Fibroblast of villous mesenchyme (primary cell): ENCODE measurements at places on chromosomes 4 and X. TPM values are rescaled to one million over a fixed set of nuclear protein-coding genes. Genes with fewer than 3 reads are reported as not detected.

DNA sequence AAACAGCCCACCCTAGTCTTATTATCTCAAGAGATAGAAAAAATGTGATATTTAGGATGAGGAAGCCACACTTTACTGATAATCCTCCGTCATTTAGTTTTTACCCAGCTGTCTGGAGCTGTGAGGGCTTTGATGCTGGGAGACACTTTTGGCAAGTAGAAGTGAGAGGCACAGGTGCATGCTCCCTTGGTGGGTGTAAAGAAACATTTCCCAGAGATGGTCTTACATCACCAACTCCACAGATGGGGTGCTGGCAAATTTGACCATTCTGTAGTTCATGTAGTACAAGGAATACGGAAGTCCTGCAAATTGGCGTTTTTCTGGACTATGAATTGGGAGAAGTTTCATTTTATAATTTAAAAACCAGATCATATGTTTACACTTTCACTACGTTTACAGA, 28.5 kb downstream of the TRIM61 start:
- no peak for DNase-seq

- DNase-seq = no peak
Measured at GRCh38 chr4:4789462-4789861, 70.0 kb upstream of the MSX1 start.

GRCh38 chrX:1524874-1525582, 12.0 kb downstream of the P2RY8 start:
- no peak for DNase-seq

DNA sequence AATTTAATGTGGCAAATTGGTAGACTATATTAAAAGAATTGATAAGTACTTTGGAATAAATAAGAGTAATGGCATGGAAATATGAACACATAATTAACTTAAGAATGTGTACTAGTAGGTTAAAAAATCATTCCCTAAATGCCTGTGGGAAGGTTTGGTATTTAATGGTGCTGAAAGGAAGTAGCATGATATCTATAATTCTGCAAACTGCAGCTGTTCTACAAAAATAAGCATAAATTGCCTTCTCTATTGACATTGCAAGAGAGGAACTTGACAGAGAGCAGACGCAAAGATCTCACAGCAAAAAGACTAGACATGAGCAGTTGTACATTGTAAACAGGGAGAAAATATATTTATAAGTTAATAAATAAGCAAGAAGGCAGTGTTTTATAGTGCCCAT, 752.5 kb upstream of the PCDH10 start:
- DNase-seq = peak; percentile 3

- DNase-seq = no peak
Measured at GRCh38 chr4:23923141-23923540, 33.3 kb upstream of the PPARGC1A start.

DNA sequence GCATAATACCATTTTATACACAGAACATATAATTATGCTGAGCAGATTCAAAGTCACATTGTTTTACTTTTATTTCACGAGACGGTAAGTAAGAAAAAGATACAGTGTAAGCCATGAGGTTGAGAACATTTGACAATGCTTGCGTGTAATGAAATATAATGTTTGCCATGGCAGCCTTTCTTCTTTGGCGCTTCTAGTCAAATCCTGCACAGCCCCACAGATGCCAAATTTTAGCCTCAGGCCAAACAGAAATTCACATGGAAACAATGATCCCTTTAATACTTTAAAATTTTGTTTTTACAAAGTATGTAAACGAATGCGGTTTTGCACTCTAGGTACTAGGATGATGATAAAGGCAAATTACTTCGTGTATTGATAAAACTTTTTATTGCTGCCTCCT, 502.7 kb upstream of the SMIM31 start:
- no peak for DNase-seq

DNA sequence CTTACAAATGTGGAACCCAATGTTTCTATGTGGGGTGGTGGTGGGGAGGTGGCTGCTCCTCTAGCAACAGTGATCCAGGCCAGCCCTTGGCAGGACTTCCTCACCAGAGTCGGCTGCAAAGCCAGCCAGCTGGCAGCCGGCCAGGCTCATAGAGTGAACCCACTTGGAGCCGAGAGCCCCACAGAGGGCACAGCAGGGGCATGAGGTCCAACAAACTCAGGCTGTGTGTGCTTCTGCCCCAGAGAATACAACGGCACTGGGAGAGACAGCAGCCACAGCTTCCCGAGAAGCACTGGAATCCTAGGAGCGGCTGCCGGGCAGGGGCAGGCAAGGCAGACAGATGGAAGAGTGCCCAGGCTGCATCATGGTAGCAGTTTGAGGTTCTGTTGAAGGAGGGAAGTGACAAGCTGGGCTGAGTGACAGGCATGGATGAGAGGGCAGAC, 23.5 kb upstream of the SOWAHD start:
- DNase-seq = no peak

- DNase-seq = no peak
Measured at GRCh38 chr4:91373546-91373945, 930.2 kb upstream of the GRID2 start.

DNA sequence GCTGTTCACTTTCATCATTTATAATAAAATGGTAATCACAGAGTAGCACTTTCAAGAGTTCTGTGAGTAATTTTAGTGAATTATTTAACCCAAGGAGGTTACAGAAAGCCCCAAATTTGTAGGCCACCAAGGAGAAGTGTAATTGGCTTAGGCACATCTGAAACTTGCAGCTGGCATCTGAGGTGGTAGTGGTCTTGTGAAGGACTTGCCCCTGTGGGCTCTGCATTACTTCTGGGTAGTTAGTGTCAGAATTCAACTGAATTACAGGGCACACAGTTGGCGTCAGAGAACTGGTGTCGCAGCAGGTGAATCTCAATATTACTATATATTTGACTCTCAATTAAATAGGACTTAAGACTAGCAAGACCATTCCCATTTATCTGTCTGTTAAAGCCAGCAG, 36.9 kb downstream of the GPR174 start:
- no peak for DNase-seq

DNA sequence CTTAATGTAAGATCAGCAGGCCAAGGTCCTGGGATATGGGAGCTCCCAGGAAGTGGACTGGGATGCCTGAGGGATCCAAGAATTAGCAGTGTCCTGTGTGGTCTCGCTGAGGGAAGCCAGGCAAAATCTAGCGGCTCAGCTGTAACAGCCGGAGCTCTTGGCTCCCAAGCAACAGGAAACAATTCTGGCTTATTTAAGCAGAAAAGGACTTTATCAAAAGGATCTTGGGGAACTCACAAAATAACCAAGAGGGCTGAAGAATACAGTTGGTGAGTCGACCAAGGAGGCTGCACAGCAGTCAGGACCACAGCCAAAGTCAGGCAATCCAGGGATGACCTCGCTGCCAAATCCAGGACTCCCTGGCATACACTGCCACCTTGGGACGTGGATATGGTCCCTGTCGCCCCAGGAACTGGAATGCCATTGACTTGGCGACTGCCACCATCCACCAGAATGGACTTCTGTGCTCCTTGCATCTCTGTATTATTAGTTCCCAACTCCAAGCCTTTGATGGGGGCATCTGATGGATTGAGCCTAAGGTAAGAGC, 165.3 kb upstream of the BCOR start:
- peak; percentile 70 for DNase-seq

DNA sequence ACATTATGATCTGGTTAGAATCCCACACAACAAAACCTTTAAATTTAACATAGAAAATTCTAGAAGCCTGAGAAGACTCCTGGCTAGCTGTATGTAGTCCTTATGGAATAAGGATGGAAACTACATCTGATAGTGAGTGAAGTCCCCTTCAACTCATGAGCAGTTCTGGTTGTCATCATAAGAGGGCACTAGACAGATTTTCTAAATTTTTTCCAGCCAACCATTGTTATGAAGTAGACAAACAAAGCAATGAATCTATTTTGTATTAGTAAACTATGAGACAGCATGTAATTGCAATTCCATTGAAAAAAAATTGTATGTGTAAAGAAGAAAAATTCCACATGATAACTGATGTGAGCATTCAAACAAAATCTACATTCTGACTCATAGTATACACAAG, 35.2 kb downstream of the PWWP3B start:
- peak; percentile 1 for DNase-seq

DNA sequence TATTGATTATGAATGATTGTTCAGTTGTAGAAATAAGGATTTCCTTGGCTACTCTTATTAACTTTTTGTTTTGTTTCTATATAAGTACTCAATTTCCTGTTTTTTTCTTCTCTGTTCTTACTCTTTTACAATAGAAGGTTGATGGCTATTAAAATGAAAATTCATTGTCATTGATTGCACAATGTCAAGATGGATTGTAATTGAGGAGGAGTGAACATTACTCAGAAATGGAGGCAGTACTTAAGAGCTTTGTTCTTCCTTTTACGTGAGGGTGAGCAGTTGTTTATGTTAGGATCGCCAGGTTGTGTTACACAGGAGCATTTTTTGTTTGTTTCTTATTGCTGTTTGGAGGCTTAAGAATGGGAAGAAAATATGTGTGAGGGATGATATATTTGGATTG, 2062.4 kb downstream of the ARAP2 start:
- DNase-seq = peak; percentile 89

- DNase-seq = no peak
Measured at GRCh38 chr4:91751961-91752360, 551.8 kb upstream of the GRID2 start.

DNA sequence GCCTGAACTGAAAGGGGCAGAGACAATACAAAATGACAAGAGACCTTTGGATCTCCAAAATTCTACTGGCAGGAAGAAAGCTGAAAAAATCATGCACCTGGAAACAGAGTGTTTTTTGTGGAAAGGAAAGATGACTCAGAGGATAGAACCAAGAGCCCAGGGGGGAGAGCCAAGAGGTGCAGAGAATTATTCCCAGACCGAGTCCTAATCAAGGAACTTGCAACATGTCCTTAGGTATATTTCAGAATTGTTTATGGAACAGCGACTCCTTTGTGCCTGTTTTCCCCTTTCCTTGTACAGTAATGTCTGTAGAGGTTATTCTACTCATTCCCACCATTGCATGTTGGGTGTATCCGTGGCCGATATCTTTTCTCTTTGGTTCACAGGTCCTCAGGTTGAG, 71.7 kb downstream of the YIPF6 start:
- no peak for DNase-seq

DNA sequence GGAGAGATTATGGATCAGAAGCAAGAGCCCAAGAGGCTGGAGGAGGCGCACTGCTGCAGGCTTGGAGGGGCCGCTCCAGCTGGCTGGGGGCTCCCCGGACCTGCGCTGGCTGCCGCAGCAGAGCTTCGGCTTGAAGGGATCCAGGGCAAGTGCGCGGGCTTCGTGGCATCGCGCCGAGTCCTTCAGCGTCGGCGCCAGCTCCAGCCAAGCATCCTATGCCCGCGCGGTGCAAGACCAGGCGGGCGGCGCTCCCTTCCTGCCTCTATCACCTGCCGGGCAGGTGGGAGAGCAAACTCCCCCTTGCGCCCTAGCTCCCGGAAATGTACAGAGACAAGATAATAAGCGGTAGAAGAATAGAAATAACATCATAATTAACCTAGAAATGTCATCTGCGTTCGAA, 10.5 kb upstream of the UCP1 start:
- DNase-seq = no peak

GRCh38 chrX:21996872-21997455, 35.2 kb upstream of the PHEX start:
- peak; percentile 69 for DNase-seq

GRCh38 chr4:39125600-39125985, 56.7 kb upstream of the WDR19 start:
- DNase-seq = no peak

DNA sequence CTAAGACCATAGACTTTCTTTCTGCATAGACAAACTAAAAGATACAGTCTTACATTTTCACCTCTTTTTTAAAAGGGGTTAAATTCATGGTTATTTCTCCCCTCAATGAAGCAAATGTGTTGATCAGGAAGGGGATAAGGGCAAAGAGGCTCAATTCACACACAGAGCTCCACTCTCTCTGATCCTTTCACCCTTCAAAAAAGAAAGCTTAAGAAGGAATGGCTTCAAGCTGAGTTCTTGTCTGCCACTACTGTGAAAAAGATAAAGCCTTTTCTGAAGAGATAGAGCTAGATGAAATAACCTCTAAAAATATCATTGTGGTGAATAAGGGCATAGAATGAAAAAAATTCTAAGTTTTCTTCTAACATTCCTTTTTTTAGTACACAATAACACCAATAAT, 28.3 kb downstream of the SEPSECS start:
- DNase-seq = no peak

DNA sequence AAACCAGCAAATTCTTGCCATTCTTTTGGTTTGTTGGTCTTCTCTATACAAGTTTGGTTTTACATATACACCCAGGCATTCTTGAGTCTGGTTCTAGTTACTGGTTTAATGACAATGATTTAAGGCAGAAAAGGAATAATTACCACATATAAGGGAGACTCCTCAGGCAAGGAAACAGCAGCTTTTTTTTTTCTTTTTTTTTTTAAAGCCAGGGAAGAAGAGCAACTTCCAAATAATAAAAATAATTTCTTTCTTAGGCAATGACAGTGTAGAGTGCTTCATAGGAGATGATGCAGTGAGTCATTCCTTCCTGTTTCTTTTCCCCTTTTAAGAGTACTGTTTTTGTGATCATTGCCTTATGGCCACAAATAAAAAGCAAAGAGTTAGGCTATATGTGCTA, 289.7 kb downstream of the DKK2 start:
- DNase-seq = peak; percentile 43

DNA sequence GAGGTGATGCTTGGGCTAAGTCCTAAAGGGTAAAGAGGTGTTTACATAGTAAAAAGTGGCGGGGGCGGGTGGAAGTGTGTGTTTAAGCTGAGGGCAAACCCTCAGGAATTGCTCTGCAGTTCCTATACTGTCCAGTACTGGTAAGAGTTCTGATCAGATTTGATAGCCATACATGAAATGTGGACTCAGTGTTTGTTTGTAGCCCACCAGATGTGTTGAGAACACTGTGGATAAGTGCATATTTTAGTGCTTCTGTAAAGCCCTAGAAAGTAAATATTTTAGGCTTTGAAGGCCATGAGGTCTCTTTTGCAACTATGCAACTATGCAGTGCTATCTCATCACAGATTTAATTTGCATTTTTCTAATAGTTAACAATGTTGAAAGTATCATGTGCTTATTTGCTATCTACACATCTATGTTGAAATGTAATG, 80.7 kb upstream of the EOLA2 start:
- DNase-seq = peak; percentile 93

- DNase-seq = peak; percentile 79
Measured at GRCh38 chr4:156933633-156934258, 37.9 kb downstream of the PDGFC start.

- DNase-seq = peak; percentile 84
Measured at GRCh38 chr4:174283507-174284471, at the start of the genes CEP44 and FBXO8. CEP44 (plus strand) TSS chr4:174283911; CDS start chr4:174299122, 15,211 bp downstream. FBXO8 (minus strand) TSS chr4:174283667; CDS start chr4:174263092, 20,575 bp downstream.

AKAP14 gene
- total RNA-seq = not detected in 2 replicates

FMR1NB gene
- not detected in 2 replicates for total RNA-seq

JCHAIN gene
- total RNA-seq = 0.64 and 2.6 TPM in 2 replicates

KLF8 gene
- total RNA-seq = 2.3 and 3.0 TPM in 2 replicates

H2BW2 gene
- not detected in 2 replicates for total RNA-seq

ART3 gene
- total RNA-seq = not detected in 2 replicates

RNF212 gene
- 2.9 and 3.0 TPM in 2 replicates for total RNA-seq

VCX gene
- total RNA-seq = not detected in 2 replicates
